ENCODE measurements at places on chromosomes 2 and 18.

GRCh38 chr2:156098506-156098905 is 234.0 kb downstream of the NR4A2 start:
- no peak for DNase-seq

- no peak for DNase-seq
Observed at GRCh38 chr2:216474925-216475670, 23.5 kb upstream of the RPL37A start.

- no peak for DNase-seq
Observed at GRCh38 chr2:59181347-59181746, 940.2 kb upstream of the FANCL start.

DNA sequence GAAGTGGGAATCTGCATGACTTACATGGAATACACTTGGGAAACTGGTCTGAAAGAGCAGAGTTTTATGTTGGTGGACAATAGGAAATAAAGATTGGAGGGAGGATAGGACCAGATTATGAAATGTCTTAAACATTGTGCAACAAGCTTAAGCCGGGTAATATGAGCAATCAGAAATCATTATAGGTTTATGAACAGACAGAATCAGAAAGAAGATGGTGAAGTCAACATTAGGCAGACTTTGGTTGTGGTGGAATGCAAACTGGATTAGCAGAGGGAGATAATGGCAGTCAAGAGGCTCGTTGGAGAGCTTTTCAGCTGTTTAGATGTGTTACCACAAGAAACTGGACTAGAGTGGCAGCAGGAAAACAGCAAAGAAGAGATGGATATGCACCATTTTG is 43.5 kb downstream of the CRIM1 start:
- peak; percentile 24 for DNase-seq

- DNase-seq = no peak
Observed at GRCh38 chr2:128271911-128272600, 46.6 kb downstream of the HS6ST1 start.
